ENCODE measurements at places on chromosomes 1 and 21. TPM values are rescaled to one million over a fixed set of nuclear protein-coding genes. Genes with fewer than 3 reads are reported as not detected.

The SLC25A34 gene
- 7.3 TPM for total RNA-seq

The ADIPOR1 gene
- total RNA-seq: 78.9 TPM

The KISS1 gene
- total RNA-seq: not detected

The RHD gene
- 85.4 TPM for total RNA-seq

The CD53 gene
- total RNA-seq: 25.1 TPM

The IQGAP3 gene
- under 0.01 TPM for total RNA-seq

The PKP1 gene
- total RNA-seq: not detected

The CDC20 gene
- total RNA-seq: 0.25 TPM

The GPR37L1 gene
- total RNA-seq: not detected

The ZBTB21 gene
- 3.1 TPM for total RNA-seq

DNA sequence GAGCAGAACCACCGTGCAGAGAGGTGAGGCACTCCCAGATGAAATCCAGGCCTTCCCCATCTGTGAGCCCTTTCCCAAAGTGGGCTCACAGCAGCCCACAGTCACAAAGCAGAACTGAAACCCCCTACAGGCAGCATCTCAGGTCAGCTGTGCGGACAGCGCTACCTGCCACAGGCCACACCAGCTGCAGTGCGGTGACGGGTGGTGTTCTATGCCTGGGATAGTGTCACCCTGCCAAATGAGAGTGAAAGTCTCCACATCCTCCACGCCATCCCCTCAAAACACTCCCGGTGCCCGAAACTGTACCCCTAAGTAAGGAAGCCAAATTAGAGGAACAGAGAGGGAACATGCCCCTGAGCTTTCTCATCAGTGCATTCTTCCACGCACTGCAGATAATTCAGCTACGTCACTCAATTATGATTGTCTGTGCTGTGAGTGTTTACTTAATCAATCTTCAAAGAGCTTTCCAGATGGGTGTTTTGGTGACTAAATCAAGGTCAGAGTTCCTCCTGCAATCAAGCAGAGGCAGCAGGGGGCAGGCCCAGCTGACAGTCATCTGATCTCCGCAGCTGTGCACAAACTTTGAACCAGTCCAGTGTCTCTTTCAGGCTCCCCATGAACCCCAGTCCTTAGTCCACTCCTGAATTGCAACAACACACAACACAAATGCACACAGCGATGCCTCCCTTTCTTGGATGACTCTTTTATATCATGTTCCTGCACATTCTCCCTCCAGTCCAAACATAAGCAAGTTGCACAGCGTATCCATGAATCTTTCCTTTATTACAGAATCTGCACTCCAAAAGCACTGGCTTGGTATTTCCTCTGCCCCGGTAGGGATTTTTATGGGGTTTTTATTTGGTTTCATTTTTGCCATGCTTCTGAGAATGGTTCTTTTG is 150.0 kb downstream of the TOMM20 start:
- DNase-seq: no peak

DNA sequence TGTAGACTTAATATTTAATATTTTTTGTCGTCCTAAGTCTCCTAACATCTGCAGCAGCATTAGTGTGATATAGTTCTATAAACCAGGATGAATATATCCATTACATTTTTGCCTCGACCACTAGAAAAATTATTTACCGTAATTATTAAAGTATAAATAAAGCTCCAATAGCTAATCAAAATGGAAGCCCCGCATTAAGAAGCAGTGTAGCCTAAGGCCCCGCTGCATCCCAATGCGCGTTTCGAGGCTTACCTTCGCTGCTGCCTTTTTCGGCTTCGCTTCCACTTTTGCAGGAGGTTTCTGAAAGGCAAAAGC is 891 bp downstream of the HMGN1 start:
- no peak for DNase-seq

GRCh38 chr1:33161061-33161681 is 20.7 kb downstream of the TRIM62 start:
- no peak for DNase-seq

GRCh38 chr1:5410652-5411051 is 581.6 kb downstream of the NPHP4 start:
- no peak for DNase-seq

- peak; percentile 75 for DNase-seq
These were observed 25.4 kb downstream of the PIGM start for GRCh38 chr1:160006312-160006940.

GRCh38 chr1:212805767-212806166 is 14.1 kb downstream of the TATDN3 start:
- DNase-seq: no peak

- no peak for DNase-seq
These were observed 37.6 kb downstream of the DIPK1A start for GRCh38 chr1:92923664-92924063.

- no peak for DNase-seq
These were observed 70.1 kb downstream of the KAZN start for GRCh38 chr1:14668538-14668937.

- DNase-seq: no peak
These were observed 26.8 kb downstream of the TMEM201 start for GRCh38 chr1:9615316-9616063.

DNA sequence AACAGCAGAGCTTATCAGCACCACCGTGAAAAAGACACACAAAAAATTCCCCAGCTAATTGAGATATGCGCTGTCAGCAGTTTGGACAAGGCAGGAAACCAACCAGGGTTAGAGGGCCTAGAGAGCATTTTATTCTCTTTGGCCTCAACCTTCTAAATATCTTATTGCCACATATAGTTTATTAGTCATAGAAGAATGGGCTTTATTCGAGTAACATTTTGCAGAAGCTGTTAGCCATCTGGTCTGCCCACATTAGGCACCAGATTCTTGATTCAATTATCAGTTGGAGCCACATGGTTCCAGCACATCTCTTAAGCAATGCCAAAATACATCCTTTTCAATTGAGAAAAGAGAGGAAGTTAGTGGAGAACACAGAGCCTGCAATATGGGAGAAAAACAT is 109.9 kb upstream of the CXADR start:
- no peak for DNase-seq

DNA sequence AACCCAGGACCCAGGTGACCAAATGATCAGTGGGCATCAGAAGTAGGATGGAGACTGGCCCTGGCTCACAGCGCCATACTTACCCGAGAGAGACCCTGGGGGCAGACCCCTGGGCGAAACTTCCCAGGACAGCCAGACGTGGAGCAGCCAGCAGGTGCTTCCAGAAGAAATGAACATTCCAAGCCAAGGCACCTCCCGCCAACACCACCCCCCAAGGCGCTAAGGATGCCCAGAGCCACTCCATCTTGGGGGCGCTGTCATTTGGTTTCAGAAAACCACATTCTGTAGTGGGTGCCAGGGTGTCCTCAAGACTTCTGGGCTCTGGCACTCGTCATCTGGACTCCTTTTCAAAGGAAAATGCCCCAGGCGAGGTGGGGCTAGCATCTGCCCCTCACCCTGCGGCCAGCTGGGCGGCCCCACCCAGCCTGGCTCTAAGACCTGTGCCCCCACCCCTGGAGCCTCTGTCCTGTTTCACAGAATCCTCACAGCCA is 98.8 kb downstream of the RIPK4 start:
- DNase-seq: no peak

DNA sequence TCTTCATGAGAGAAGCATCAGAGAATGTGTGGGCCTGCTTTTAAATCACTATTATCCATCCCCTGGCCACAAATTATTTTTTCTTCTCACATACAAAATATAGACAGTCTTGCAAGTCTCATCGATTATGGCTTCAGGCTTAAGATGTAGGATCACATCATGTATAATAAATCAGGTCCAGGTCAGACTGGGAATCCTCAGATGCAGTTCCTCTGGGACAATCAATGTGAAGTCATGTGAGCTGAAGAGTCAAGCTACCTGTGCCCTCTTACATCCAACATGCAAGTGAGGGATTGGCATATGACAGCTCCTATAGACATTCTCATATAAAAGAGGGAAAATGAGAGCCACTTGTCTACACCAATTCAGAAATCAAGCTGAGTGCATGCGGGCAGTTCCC is 631.8 kb downstream of the PTPRU start:
- no peak for DNase-seq

GRCh38 chr1:188386161-188386560 is 1557.4 kb downstream of the PLA2G4A start:
- no peak for DNase-seq

DNA sequence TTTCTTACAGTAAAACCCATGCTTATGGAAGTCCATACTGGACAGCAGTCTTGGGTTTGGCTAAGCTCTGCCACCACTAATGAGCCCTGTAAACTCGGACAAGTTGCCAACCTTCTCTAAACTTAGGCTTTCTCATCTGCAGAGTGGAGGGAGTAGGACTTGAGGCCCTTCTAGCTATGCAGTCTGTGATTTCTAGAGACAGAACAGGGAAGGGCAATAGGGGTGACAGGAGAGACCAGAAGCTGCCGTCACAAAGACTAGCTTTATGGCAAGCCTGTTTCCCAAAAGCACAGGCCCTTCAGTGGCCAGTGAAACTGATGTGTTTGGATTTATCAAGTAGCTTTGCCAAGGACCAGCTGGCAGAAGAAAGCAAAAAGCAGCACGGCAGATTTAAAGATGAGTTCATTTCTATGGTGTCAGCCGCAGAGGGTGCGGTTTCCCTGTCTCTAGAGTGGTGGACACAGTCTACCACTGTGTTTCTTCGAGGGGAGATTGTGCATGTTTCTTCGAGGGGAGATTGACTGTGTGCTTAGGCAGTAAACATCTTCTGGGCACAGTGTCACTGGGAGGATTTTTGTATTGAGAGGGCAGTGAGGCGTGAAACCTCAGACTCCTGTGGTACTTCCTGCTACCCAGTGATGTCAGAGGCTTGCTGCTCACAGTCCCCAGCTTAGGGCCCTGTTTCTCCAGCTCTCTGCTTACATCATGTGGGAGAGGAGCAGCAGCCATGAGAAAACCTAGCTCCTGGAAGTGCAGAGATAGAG is 119.0 kb downstream of the ROR1 start:
- no peak for DNase-seq

DNA sequence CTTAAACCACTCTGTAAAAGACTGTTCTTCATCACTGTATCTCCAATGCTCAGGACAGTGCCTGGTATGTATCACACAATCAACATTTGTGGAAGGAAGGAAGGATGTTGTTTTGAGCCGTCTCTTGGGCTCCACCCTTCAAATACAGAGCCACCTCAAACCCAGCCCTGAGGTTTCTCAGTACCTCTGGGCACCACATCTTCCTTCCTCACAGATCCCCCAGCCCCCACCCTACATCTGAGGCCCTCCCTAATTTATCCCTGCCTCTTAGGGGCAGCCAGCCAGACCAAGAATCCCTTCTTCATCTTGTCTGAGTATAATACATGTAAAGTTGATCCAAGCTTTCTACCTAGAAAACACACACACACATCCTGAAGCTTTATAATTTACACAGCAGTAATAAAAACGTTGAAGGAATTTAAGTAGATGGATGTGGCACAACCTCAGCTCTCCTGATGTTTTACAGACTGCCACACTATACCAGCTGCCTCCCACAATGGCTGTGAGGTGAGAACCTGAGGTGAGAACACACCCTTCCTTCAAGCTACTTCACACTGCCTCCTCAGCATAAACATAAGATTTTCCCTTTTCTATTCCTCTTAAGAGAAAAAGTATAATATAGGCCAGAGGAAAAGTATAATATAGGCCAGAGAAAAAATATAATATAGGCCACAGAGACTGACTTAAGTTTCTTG is 48.5 kb downstream of the CDC7 start:
- DNase-seq: no peak

- DNase-seq: no peak
These were observed 17.6 kb downstream of the PGBD2 start for GRCh38 chr1:248923352-248924338.

- DNase-seq: no peak
These were observed 194.5 kb downstream of the HS2ST1 start for GRCh38 chr1:87108814-87109411.

GRCh38 chr1:99681583-99681982 is 35.7 kb downstream of the PALMD start:
- DNase-seq: no peak

GRCh38 chr1:246000638-246001015 is 506.5 kb downstream of the SMYD3 start:
- no peak for DNase-seq

DNA sequence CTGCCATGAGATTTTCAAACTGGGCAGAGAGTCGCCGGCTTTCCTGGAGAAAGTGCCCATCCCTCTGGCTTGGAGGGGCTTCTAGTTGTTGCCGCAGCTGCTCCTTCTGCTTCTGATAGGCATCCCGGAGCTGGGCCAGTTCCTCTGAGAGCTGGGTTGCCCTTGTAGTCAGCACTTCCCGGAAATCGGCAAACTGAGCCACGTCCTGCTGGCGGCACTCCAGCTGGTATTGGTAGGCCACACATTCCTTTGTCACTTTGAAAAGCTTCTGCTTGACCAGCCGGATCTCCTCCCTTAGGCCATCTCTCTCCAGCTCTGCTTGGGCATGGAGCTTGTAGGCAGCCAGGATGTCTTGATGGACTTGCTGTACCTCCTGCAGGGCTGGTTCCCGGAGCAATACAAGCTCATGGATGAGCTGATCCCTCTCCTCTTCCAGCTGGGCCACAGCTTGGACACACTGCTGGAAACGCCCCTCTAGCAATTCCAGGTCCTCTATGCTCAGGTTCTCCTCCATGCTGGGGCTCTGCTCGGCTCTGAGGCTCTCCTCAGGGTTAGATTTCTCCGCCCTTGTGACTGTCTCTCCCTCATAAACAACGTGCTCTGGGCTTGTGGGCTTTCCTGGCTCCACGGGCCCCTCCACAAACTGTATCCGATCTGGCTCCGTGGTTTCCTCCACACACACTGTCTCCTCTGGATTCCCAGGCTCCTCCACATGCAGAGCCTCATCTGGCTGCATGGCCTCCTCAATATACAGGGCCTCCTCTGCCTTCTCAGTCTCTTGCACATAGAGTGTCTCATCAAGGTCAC is 7.3 kb downstream of the SYNC start:
- DNase-seq: no peak

- no peak for DNase-seq
These were observed 423.2 kb upstream of the B3GALT2 start for GRCh38 chr1:193609592-193609991.

DNA sequence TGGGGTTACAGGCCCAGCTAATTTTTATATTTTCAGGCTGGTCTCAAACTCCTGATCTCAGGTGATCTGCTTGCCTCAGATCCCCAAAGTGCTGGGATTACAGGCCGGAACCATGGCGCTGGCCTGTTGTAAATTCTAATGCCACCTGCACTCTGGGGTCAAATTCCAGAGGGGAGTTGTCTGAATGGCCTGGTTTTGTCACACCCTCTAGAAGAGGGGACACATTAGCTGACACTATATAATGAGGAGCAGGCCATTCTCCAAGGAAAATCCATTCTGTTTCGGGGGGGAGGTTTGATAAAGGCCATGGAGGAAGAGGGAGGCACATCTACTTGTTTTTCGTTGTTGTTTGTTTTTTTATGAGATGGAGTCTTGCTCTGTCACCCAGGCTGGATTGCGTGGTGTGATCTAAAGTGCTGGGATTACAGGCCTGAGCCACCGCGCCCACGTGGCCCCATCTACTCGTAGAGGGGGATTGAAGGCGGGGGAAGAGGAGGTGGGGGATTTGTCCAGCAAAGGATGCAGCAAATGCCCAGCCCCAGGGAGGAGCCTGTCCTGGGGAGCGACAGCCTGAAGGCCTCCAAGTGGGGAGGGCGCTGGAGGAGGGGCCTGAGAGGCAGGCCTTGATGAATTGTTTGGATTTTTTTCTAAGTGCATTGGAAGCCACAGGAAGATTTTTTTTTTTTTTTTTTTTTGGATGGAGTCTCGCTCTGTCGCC is 78.4 kb upstream of the SLC45A1 start:
- DNase-seq: no peak

Data from liver (tissue), 10 donors.